ENCODE measurements at places on chromosomes 2 and 18.
A peak's percentile ranks its signal among the peaks of the same experiment; 100 is the strongest.

DNA sequence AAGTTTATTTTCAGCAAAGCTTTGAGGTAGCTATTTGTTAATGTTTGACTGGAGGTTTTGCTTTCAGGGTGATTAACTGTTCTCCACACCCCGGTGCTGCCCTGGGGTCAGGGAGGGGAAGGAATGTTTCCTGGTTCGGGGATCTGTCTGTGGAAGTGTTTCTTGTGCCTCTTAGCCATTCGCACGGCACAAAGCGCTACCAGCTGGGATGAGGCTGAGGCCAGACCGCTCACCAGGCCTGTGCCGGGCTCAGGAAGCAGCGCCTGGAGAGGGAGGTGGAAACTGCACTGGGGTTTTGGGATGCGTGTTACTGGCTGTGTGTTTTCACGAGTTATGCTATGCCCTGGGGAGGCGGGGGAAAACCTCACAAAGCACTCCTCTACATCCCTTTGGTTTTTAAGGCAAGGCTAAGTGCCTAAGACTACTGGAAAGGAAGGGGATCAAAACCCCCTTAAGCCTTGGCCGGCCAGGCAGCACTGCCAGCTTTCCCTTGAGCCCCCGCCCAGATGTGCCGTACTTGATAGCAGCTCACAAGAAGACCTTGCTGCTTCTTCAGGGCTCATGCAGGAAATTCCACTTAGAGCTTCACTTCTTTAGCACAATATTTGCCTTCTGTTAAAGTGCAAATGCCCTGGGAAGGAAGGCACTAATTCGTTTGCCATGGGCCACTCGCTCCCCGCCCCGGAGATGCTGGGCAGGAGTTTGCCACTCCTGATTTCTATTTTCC is 65.7 kb upstream of the CNGA3 start:
- no peak for DNase-seq

DNA sequence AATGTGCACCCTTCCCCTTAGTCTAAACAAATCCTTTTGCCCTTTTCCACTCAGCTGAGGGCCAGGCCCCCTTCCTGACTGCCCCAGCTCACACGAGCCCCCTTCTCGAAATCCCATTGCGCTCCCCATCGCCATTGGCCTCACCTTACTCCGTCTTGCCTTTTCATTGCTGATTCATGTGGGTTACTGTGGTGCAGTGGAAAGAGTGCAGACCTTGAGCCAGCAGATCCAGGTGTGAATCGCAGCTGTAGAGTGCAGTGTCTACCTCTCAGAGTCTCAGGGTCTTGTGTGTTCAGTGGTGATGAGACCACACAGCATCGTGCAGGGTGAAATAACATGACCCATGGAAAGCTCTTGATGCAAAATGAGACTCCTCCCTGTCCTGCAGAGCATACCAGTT is 132.4 kb upstream of the APCDD1 start:
- no peak for DNase-seq

DNA sequence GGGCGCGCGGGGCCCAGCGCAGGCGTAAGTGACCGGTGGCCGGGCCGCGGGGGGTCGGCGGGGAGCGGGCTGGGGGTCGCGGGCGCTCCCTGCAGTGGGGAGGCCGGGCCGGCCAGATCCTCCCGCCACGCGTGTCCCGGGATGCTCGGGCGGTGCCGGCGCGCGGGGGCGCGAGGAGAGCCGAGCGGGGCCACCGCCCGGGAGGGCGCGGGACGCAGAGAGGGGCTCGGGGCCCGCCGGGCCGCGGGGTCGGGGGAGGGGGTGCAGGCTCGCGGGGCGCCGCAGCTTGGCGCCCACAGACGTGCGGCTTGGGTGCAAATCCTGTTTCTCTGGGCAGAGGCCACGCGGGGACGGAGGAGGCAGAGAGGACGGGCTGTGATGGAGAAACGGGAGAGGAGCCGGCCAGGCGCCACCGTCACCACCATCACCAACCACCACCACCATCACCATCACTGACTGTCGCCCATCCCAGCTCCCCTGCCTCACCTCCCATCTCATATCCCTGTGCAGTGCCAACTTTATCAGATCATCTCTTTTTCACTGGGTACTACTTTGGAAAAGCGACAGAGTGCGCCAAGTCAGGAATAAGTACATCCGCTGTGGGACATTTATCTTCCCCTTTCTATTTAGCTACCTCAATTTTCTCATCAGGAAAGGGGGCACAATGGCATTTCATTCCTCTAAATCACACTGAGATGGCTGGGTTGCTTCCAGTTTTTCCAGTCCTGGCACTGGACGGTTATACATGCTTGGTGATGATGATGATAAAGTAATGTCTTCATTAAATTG is 97.2 kb upstream of the GPR45 start:
- no peak for DNase-seq

GRCh38 chr2:172247203-172247602 is 144.5 kb upstream of the DLX2 start:
- no peak for DNase-seq

DNA sequence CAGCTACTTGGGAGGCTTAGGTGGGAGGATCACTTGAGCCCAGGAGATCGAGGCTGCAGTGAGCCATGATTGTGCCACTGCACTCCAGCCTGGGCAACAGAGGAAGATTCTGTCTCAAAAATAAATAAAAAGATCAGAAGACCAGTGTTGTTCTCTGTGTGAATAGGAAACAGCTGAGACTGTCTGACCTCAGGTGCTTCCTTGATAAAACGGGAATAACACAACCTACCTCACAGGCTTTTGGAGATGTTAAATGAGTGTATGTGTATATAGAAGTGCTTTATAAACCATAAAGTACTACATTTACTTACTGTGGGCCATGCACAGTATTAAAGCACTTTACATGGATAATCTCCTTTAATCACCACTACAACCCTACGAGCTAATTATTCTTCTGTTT is 9.9 kb upstream of the CETN1 start:
- no peak for DNase-seq

- DNase-seq: no peak
These were observed 40.4 kb upstream of the TTC32 start for GRCh38 chr2:19942199-19942598.

GRCh38 chr2:234669621-234670020 is 172.7 kb upstream of the ARL4C start:
- DNase-seq: no peak

GRCh38 chr2:134020608-134021007 is 233.3 kb upstream of the MGAT5 start:
- DNase-seq: peak; percentile 13

- no peak for DNase-seq
These were observed 11.7 kb upstream of the SMAD7 start for GRCh38 chr18:48962252-48962993.

DNA sequence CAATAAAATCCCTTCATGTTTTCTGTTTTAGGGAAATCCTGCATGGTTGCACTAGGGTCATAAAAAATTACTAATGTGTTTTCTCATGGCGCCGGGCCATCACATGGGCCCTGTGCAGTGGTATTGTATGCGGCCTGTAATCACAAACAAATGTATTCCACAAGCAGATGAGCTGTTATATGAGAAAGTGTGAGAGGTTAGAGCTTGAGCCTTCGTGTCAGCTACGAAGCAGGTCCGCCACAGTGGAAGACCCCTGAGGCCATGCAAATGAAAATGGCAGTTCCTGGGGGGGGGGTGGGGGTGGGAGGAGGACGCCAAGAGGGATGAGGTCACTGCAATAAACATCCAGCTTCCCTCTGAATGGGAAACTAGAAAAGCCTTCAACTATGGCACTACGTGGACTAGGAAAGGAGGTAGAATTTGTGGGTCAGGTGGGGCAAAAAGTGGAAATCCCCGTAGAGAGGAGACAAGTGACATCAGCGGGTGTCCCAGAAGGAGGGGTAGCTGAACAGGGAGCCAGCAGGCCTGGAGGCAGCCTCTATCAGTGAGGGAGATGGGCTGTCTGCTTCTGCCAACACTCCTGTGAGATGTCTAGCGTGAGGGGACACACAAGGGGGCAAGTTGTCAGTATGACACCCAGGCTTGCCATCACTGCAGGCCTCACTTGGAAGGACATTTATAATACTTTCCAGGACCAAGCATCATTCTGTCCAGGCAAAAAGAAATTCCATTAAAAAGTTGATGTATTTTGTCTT is 130.3 kb upstream of the CTAGE1 start:
- DNase-seq: no peak

GRCh38 chr2:15749460-15750432 is 158.1 kb downstream of the DDX1 start:
- DNase-seq: no peak

- DNase-seq: peak; percentile 58
These were observed 60.1 kb upstream of the IL1RL1 start for GRCh38 chr2:102251042-102251848.
